GM12892 (cell line): ENCODE measurements at places on chromosomes 3 and 15.

DNA sequence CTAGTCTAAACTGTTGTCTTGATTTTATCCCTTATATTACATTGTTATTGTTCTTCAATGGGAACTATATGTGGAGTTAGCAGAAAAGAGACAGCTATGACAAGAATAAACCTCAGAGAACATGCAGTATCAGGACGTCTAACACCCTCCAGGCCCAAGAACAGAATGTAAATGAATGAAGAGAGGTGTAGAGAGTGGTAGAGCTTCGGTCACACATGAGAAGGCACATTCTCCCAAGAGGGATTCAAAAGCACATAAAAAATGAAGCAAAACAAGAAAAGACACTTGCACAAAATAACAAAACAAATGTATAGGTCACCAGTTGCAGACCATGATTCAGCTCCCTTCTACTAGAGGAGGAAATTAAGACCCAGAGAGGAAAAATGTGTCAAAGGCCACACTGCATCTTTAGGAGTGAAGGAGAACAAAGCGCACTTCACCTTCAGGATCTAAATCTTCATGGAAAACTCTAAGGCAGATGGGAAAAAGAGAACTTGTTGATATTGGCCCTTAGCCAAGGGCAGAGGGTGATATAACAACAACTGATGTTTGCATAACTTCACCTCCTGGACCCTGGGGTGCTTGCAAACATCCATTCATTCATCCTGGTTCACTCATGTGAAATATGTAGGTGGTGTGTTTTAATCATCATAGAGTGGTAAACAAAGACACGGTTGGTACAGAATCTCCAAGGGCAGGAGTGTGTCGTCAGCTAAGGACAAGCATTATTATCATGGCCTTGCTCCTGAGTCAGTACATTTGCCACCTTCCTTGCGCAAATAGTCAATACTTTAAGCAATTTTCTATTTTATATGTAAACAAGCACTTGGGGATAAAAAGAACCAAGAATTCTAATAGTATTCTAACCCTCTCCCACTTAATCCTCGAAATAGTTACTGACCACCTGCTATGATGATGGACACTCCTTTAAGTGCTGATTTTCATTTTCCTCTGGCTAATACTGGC is 8.8 kb downstream of the NEK10 start:
- DNase-seq, result no peak

DNA sequence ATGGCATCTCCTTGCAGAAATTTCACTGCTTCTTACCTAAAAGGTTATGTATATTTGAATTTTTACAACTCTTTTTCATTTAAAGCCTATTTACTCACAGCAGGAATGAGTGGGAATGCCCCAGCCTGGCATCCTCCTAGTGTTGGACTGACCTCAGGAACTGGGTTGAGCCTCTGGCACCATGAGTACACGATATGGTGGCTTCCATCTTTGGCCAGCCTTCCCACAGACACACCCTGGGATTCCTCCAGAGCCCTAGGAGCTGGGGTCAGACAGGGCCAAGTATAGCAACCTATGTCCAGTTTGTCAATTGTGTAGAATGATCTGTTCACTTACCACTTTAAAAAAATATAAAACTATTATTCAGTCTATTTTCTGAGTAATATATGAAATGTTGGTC is 57.2 kb upstream of the HEG1 start:
- DNase-seq, result no peak

DNA sequence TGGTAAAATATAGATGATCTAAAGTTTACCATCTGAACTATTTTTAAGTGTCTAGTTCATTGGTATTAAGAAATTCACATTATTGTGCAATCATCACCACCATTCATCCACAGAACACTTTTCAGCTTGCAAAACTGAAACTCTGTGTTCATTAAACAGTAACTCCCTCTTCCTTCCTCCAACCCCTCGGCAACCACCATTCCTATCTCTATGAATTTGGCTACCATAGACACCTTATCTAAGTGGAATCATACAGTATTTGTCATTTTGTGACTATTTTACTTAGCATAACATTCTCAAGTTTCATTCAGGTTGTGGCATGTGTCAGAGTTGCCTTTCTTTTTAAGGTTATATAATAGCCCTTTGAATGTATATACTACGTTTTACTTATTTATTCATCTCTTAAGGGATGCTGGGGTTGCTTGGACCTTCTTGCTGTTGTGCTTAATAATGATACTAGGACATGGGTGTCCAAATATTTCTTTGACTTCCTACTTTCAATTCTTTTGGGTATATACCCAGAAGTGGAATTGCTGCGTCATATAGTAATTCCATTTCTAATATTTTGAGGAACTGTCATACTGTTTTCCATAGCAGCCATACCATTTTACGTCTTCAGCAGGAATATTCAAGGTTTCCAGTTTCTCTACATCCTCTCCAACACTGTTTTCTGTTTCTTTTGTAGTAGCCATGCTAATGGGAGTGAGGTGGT is 20.9 kb downstream of the KAT2B start:
- DNase-seq, result no peak

DNA sequence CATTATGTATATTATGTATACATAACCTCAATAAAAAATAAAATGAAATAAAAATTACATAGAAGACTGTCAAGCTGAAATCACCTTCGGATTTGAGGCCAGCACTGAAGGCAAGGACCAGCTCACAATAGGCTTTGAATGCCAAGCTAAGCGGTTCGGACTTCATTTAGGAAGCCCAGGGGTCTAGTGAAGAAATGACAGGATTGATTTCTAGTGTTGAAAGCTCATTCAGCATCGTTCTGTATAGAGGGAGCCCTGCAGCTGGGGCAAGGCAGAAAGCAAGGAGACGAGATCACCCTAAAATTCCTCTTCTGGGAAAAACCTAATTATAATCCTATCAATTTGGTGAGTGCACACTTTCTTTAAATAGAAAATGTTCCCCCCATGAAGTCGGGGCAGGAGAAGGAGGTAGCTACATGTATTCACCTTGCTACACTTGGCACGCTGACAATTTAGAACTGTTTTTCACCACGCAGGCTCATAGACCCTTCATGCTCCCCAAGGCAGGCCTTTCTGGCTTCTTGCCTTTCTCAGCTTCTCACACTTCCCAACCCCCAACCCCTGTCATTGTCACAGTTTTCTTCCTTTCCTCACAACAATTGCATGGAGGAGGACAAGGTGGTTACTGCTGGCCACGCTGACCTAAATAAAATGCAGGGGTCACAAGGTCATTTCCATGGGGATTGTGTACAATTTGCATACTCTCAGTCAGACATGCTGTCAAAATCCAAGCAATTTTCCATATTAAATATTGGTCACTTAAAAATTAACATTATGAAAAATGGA is 44.4 kb upstream of the SSR3 start:
- DNase-seq, result no peak

DNA sequence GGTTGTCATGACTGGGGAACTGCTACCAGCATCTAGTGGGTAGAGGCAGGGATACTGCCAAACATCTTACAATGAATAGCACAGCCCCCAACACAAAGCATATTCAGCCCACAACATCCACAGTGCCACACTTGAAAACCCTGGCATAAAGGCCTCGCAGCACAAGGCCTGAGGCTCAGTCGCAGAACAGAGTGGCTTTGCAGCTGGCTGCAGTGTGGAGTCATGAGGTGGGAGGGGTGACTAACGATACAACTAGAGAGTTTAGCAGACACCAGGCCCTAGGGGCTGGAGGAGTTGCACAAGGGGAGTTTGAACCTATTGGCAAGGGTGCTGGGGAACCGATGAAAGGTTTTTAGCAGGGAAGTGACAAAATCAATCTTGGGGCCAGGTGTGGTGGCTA is 32.1 kb downstream of the GRK7 start:
- DNase-seq, result no peak

DNA sequence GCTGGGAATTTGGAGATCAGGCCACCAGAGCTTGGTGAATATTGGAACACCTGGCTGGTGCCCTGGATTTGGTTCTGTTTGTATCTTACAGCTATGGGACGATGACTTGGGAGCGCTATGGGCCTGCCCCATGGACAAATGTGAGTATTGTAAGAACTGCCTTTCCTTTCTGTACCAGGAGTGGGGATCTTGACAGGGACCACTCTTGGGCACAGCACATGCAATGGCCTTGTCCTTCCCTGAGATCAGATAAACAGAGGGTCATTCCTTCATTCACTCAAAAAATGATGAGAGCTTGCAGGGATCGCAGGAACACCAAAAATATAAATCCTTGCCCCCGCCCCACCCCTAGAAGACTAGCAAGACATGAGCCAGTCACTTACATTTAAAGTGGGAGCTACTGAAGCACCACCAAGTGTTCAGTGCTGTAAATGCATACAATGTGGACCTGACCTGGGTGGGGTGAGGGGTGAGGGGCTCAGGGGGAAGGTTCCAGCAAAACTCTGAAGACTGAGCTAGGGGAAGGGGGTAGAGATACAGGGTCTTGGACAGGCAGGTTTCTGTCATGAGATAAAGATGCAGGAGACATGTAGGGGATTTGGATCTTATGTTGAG is 2.7 kb upstream of the CRELD1 start:
- DNase-seq, result no peak

GRCh38 chr3:186628756-186629155 is 11.4 kb upstream of the FETUB start:
- no peak for DNase-seq

DNA sequence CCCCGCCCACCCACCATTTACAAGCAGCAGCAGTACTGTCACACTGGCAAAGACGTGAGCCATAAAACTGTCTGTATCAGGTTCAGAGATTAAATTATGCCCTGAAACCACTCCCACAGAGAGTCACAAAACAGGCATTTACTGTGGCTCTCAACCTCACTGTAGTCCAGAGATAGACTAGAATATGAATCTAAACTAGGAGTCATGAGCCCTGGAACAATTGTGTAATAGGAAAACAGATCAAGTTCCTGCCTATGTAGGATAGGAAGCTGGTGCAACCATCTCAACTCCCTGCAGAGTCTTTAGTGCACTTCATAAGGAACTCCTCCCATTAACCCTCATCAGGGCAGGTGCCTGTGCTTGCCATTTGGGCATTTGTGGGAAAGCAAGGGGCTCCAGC is 61.7 kb downstream of the FAM227B start:
- DNase-seq, result no peak

- no peak for DNase-seq
Measured at GRCh38 chr3:27093771-27094170, 275.4 kb downstream of the NEK10 start.

DNA sequence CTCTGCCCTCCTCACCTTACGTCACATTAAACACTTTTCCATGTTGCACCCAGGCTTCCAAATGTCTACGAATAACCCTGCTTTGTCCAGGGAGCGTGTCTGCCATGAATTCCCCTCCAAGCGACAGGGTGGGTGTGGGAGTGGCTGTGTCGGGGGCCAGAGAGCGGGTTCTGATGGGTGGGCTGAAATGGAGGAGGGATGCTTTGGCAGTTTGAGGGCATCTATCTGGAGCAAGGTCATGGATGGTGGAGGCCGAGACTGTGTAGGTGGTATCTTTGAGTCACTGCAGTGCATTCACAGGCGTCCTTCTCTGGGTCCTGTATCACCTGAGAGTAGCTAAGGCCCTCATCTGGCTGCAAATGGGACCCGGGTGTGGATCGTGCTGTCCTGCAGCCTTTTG is 36.6 kb downstream of the SMAD6 start:
- no peak for DNase-seq

- DNase-seq, result no peak
Measured at GRCh38 chr3:44108481-44108880, 133.2 kb upstream of the TOPAZ1 start.

GRCh38 chr3:102181175-102181920 is 253.5 kb upstream of the ZPLD1 start:
- no peak for DNase-seq

DNA sequence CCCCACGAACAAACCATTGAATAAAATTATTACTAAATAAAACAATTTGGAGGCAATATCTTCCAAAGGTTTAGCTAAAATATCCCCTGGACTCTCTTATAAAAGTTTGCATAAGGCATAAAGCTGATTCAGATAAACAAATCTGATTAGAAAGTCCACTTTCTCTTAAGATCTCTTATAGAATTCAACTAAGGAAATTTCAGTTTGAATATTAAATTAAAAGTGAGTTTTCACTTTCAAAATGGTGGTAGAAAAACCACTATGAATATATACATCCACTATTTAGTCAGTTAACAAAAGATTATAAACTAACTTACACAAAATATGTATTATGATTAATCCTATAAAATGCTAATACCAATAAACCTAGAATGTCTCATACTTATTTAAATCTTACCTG is 424.9 kb downstream of the MECOM start:
- no peak for DNase-seq

GRCh38 chr15:85494048-85494777 is 113.8 kb downstream of the AKAP13 start:
- no peak for DNase-seq

- DNase-seq, result no peak
Measured at GRCh38 chr15:42144841-42145375, 11.5 kb downstream of the PLA2G4F start.

GRCh38 chr3:128667641-128668040 is 17.0 kb upstream of the RPN1 start:
- DNase-seq, result no peak

- DNase-seq, result no peak
Measured at GRCh38 chr3:184619787-184620430, 58.3 kb downstream of the EPHB3 start.

- DNase-seq, result no peak
Measured at GRCh38 chr3:188923671-188924070, 248.1 kb upstream of the TPRG1 start.

- DNase-seq, result no peak
Measured at GRCh38 chr15:100018191-100018590, 285.0 kb upstream of the LYSMD4 start.

DNA sequence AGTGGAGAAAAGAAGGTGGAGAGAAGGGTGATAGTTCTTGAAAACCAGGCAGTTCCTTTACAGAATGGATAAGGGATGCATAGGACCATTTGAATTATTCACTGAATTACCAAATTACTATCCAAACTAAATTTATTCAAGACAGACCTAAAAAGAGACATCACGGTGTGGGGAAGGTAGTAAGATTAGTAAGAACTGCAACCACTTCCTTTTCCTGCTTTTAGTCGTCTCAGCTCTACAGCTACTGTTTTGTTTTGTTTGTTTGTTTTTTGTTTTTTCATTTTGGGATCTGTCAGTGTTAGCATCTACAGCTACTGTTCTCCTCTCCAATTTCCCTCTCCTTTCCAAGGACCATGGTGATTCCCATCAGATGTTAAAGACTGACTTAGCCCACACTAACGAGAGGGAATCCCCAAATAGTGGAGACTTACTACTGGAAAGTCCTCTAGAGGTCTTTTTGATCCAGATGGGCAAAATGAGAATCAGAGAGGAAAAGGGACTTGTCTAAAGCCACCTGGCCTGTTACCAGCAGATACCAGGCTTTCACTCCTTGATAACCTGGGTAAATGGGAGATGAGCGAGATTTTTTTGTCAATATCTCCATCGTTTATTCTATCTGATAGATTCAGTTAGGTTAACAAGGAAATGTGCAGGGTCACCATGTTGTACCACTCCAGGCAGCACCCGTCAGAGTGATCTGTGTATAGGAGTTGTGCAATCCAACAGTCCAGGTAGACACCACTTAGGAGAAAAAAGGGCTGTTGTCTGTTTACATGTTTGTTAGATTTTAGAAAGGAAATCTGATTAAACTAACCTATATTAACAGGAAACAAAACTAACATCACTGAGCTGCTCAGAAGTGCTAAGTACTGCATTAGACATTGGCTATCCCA is 6.0 kb downstream of the HCLS1 start:
- no peak for DNase-seq
